ENCODE measurements at places on chromosomes 2 and 18. TPM values are rescaled to one million over a fixed set of nuclear protein-coding genes. Genes with fewer than 3 reads are reported as not detected.
A peak's percentile ranks its signal among the peaks of the same experiment; 100 is the strongest.

- H3K27me3 ChIP-seq: no peaks in the 10 kb centered on the region
- no peak overlapping the region for H3K27ac ChIP-seq
- no peak for DNase-seq
- H3K4me3 ChIP-seq: no peak overlapping the region
Observed at GRCh38 chr18:36623681-36624190, 205.1 kb downstream of the TPGS2 start.

DNA sequence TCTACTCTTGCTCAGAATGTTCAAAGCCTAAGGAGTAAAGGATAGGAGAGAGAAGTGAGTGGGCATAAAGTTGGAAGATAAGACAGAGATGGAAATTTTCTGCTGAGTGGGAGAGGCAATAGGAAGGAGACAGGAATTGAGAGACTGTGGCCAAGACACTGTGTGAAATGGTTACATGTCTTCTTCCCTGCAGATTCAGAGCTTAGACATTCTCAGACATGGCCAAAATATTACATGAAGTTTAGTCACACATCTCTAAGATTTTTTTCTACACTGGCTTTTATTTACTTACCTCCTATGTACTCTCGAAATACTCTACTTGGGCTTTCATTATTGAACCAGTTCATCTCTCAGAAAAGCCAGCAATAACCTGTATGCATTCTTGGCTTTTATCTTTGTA, 363.0 kb upstream of the FANCL start:
- H3K27ac ChIP-seq: no peak overlapping the region
- H3K36me3 ChIP-seq: no peaks in the 10 kb centered on the region
- no peak for DNase-seq
- no peak overlapping the region for H3K4me3 ChIP-seq

The TUBB8B gene
- total RNA-seq: not detected

The SNED1 gene
- 2.8 TPM for total RNA-seq

GRCh38 chr2:121451398-121451797, 79.3 kb upstream of the RNU4ATAC start:
- H3K4me1 ChIP-seq: no peaks in the 10 kb centered on the region
- H3K27me3 ChIP-seq: peaks cover 2% of the 10 kb centered on the region
- no peak for DNase-seq

- H3K27ac ChIP-seq: no peak overlapping the region
- no peaks in the 10 kb centered on the region for H3K36me3 ChIP-seq
- no peak overlapping the region for H3K4me3 ChIP-seq
- no peak for DNase-seq
- H3K4me1 ChIP-seq: no peaks in the 10 kb centered on the region
- no peaks in the 10 kb centered on the region for H3K27me3 ChIP-seq
Observed at GRCh38 chr2:65136253-65136652, 6.3 kb upstream of the RAB1A start.

- H3K36me3 ChIP-seq: peaks cover 3% of the 10 kb centered on the region
- H3K27ac ChIP-seq: no peak overlapping the region
- peaks cover 2% of the 10 kb centered on the region for H3K27me3 ChIP-seq
- no peaks in the 10 kb centered on the region for H3K4me1 ChIP-seq
- H3K4me3 ChIP-seq: no peak overlapping the region
Observed at GRCh38 chr2:241730671-241731293, 3.6 kb upstream of the D2HGDH start.

GRCh38 chr2:197515315-197515738, 539 bp upstream of the MOB4 start:
- peak overlapping the region; percentile 98 for H3K4me3 ChIP-seq
- no peak for DNase-seq

DNA sequence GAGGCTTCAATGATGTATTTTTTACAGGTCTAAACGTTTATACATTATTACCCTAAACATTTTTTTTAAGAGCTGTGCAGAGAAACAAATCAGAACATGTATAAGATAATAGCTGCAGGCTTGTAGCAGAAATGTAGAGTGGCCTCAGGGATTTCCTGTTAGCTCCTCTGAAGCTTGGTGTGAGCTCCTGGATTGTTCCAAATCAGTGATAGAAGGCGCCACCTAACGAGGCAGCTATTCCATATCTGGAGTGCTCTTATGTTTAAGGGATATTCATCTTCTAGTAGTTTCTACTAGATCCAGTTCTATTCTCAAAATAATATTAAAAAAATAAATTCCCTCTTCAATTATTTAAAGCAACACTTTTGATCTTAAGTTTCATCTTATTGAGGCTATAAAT, 93.1 kb downstream of the LRP1B start:
- H3K27me3 ChIP-seq: no peaks in the 10 kb centered on the region
- peaks cover 47% of the 10 kb centered on the region for H3K4me1 ChIP-seq
- peak; percentile 16 for DNase-seq
- H3K4me3 ChIP-seq: no peak overlapping the region
- peak overlapping the region; percentile 94 for H3K27ac ChIP-seq

GRCh38 chr18:51654488-51655326, 457.2 kb upstream of the MEX3C start:
- H3K4me3 ChIP-seq: no peak overlapping the region
- H3K27ac ChIP-seq: no peak overlapping the region
- peaks cover 5% of the 10 kb centered on the region for H3K4me1 ChIP-seq

DNA sequence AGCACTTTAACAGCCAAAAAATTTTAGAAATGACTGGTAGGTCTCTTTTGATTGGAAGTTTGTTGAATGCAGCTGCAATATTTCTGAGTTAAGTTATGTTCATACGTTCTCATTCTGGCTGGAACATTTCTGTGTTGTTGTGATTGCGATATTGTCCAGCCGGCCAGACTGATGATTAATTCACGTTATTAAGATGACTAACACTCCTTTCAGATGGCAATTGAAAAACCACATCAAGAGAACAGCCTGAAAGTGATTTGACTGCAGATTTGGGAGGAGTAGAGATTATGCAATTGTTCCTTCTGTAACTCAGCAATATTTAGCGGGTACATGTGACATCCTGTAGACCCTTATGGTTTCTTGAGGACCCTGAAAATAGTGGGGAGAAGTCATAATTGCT, 133.7 kb downstream of the FBXO15 start:
- no peak overlapping the region for H3K27ac ChIP-seq
- no peaks in the 10 kb centered on the region for H3K27me3 ChIP-seq
- no peaks in the 10 kb centered on the region for H3K36me3 ChIP-seq
- no peaks in the 10 kb centered on the region for H3K4me1 ChIP-seq
- H3K4me3 ChIP-seq: no peak overlapping the region
- DNase-seq: no peak

DNA sequence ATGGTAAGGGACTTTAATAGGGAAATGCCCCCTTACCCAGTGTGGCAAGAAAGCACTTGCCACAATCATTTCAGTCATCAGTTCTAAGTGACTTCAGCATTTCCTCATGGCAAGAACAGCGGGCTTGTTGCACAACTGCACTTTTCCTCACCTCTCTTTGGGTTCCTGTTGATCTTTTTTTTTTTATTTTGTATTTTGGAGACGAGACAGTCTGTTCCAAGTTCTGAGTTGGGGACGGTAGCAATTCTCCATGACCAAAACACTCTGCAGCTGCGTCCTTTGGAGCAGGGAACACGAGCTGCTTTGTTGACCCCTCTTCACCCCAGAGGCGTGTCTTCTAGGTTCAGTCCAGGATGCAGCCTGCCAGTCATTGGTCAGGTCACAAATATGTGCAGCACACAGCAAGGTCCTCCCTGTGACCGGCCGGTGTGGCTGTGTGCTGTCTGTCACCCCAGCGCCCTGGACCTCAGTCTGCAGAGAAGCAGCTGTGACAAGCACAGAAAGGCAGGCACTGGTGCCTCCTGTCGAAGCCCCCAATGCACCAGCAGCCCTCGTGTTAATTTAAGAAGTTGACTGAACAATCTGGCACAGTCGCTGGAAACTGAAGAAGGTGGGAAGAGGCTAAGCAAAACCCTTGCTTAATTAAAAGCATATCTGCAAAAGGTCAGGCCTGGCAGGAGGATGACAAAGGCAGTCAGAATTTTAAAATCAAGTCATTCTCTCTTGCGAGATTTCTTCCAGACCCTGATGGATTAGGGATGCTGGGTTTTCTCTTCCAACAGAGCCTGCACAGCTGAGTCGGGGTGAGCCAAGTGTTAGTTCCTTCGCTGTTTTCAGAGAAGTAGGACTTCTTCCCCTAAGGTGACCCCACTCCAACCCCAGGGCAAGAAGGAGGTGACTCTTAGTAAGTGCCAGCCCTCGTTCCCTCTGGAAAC, 96.7 kb upstream of the COPS8 start:
- H3K27ac ChIP-seq: peak overlapping the region; percentile 49
- no peak for DNase-seq
- peaks cover 5% of the 10 kb centered on the region for H3K4me1 ChIP-seq
- no peak overlapping the region for H3K4me3 ChIP-seq

The RETREG2 gene
- total RNA-seq: 167 TPM

The KYNU gene
- total RNA-seq: not detected

The UPP2 gene
- total RNA-seq: not detected

GRCh38 chr18:57052173-57052572, 94.7 kb upstream of the BOD1L2 start:
- H3K4me3 ChIP-seq: no peak overlapping the region
- H3K27me3 ChIP-seq: peaks cover 7% of the 10 kb centered on the region
- H3K36me3 ChIP-seq: peaks cover 13% of the 10 kb centered on the region
- peaks cover 26% of the 10 kb centered on the region for H3K4me1 ChIP-seq

GRCh38 chr2:166375736-166376487, at the start of gene SCN9A:
Gene SCN9A, minus strand, starts transcription at chr2:166375944. Its CDS starts 64,188 bp downstream, at chr2:166311756.
- peak within 1 kb of the TSS; percentile 91 for H3K27ac ChIP-seq
- H3K4me1 ChIP-seq: peaks cover 5% of the 10 kb centered on the region
- peak within 1 kb of the TSS; percentile 93 for H3K4me3 ChIP-seq
- H3K27me3 ChIP-seq: no peaks in the 10 kb centered on the region
- DNase-seq: peak; percentile 92

The STAM2 gene
- 25.1 TPM for total RNA-seq

- H3K4me1 ChIP-seq: peaks cover 2% of the 10 kb centered on the region
- H3K27ac ChIP-seq: no peak overlapping the region
- no peaks in the 10 kb centered on the region for H3K27me3 ChIP-seq
- H3K36me3 ChIP-seq: no peaks in the 10 kb centered on the region
Observed at GRCh38 chr2:233492751-233493150, 73.8 kb downstream of the USP40 start.

GRCh38 chr2:46230115-46230571, 67.1 kb upstream of the EPAS1 start:
- H3K27me3 ChIP-seq: peaks cover 8% of the 10 kb centered on the region
- no peak overlapping the region for H3K27ac ChIP-seq
- H3K4me1 ChIP-seq: peaks cover 4% of the 10 kb centered on the region

- H3K4me3 ChIP-seq: peak overlapping the region; percentile 11
- peaks cover 14% of the 10 kb centered on the region for H3K27me3 ChIP-seq
Observed at GRCh38 chr18:47983055-47983454, 52.6 kb upstream of the SMAD2 start.

The FLACC1 gene
- 1.2 TPM for total RNA-seq

The HMSD gene
- not detected for total RNA-seq

DNA sequence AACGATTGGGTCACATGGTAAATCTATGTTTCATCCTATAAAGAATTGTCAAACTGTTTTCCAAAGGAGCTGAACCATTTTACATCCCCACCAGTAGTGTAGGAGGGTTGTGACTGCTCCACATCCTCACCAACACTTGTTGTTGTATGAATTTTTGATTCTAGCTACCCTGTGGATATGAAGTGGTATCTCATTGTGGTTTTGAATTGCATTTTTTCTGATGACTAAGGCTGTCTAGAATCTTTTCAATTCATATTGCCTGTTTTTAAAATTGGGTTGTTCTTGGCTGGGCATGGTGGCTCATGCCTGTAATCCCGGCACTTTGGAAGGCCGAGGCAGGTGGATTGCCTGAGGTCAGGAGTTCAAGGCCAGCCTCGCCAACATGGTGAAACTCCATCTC, 44.5 kb downstream of the TXNL1 start:
- no peaks in the 10 kb centered on the region for H3K36me3 ChIP-seq
- no peak overlapping the region for H3K27ac ChIP-seq
- no peak for DNase-seq
- H3K27me3 ChIP-seq: peaks cover 2% of the 10 kb centered on the region
- H3K4me3 ChIP-seq: no peak overlapping the region
- peaks cover 2% of the 10 kb centered on the region for H3K4me1 ChIP-seq

- H3K27ac ChIP-seq: peak overlapping the region; percentile 99
- peak; percentile 23 for DNase-seq
- H3K4me1 ChIP-seq: peaks cover 9% of the 10 kb centered on the region
- H3K27me3 ChIP-seq: peaks cover 6% of the 10 kb centered on the region
- peak overlapping the region; percentile 98 for H3K4me3 ChIP-seq
- no peaks in the 10 kb centered on the region for H3K36me3 ChIP-seq
Observed at GRCh38 chr2:222656526-222657446, 894 bp upstream of the FARSB start.

DNA sequence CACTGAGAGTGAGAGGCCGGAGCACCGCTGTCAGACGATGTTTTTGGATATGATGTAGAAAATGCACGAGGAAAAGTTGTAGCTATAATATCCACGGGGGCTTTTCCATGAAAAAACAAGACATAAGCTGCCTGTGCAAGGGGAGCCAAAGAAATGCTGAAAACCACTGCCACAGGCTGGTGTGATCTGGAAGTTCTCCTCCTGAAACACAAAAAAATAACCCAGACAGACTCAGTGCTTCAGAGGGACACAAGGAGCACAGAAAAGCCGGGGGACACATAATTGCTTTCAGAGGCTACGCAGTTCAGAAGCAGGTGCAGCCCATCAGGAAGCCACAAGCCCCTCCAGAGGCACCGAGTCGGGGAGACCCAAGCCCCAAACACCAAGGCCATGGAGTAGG, 98.2 kb downstream of the ZNF516 start:
- DNase-seq: no peak
- no peaks in the 10 kb centered on the region for H3K36me3 ChIP-seq
- H3K27ac ChIP-seq: peak overlapping the region; percentile 22
- H3K27me3 ChIP-seq: peaks cover 17% of the 10 kb centered on the region
- peaks cover 59% of the 10 kb centered on the region for H3K4me1 ChIP-seq
